SK-N-SH (cell line): ENCODE measurements at places on chromosomes 1 and 21.
A peak's percentile ranks its signal among the peaks of the same experiment; 100 is the strongest.

DNA sequence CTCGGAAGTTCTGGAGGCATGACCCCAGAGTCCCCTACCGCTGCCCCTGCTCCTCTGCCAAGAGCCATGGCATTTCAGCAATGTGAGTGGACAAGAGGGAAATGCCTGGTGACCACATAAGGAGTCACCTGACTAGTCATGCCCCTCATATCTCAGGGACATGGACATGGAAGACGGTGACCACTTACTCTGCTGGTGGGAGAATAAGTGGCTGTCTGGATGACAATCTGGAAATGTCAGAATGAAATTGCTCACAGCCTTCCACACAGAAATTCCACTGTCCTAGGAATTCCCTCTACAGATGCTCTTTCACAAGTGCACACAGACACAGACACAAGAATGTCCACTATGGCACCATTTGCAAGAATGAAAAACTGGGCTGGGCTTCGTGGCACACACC lies 24.3 kb upstream of the PLEKHG5 start:
- H3K4me3 ChIP-seq, result no peak overlapping the region
- no peaks in the 10 kb centered on the region for H3K27me3 ChIP-seq
- H3K4me1 ChIP-seq, result no peaks in the 10 kb centered on the region; the same call in 1 of the 2 replicates
- H3K36me3 ChIP-seq, result no peaks in the 10 kb centered on the region
- H3K27ac ChIP-seq, result peak overlapping the region; percentile 31; the same call in 1 of the 2 replicates

GRCh38 chr1:16260814-16261213 lies 23.8 kb upstream of the CPLANE2 start:
- peaks cover 6% of the 10 kb centered on the region; the same call in 1 of the 2 replicates for H3K36me3 ChIP-seq
- H3K27me3 ChIP-seq, result no peaks in the 10 kb centered on the region
- no peak for DNase-seq
- no peak overlapping the region for H3K4me3 ChIP-seq

- no peaks in the 10 kb centered on the region for H3K27me3 ChIP-seq
- peak overlapping the region; percentile 49; the same call in 1 of the 2 replicates for H3K27ac ChIP-seq
- no peak for DNase-seq
- no peaks in the 10 kb centered on the region for H3K36me3 ChIP-seq
- peaks cover 18% of the 10 kb centered on the region; the same call in 1 of the 2 replicates for H3K4me1 ChIP-seq
- no peak overlapping the region for H3K4me3 ChIP-seq
Measured at GRCh38 chr1:116495535-116495934, 75.3 kb downstream of the CD58 start.

DNA sequence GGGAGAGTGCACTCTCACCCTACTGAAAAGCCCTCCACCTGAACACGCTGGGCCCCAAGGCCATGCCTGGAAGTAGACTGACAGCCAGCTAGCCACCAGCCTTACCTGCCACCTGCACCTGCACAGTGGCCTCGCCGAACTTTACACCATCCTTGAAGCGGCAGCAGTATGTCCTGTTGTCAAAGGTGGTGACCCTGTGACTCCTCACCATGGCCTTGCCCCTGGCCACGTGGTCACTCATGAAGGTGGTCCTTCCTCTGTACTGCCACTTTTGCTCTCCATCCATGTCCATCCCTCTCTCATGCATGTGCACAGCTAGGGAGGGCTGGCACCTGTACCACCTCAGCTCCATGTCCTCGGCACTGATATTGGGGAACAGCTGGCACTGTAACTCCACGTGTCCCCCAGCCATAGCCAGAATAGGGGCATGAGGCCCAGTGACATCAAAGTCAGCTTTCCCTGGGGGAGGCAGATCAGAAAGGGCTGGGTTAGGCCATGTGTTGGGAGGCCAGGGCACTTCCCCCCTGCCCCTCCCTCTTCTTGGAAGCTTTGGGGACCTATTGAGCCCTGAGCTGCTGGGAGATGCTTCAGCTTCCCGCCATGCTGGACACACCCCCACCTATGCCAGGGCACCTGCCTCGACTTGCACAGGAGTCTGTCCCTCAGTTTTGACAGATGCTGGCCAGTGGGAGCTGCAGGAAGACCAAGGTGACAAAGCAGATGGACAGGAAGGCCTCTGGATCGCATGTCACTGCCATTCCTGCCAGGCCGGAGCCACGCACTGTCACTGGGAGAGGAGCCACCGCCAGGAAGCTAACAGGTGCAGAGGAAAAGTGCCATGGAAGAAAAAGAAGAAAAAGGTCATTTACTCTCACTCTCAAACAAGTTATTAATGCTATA lies 24.6 kb downstream of the RNF187 start:
- no peaks in the 10 kb centered on the region for H3K4me1 ChIP-seq
- H3K27me3 ChIP-seq, result peaks cover 34% of the 10 kb centered on the region
- no peak for DNase-seq
- no peak overlapping the region for H3K27ac ChIP-seq
- H3K4me3 ChIP-seq, result no peak overlapping the region
- no peaks in the 10 kb centered on the region for H3K36me3 ChIP-seq

DNA sequence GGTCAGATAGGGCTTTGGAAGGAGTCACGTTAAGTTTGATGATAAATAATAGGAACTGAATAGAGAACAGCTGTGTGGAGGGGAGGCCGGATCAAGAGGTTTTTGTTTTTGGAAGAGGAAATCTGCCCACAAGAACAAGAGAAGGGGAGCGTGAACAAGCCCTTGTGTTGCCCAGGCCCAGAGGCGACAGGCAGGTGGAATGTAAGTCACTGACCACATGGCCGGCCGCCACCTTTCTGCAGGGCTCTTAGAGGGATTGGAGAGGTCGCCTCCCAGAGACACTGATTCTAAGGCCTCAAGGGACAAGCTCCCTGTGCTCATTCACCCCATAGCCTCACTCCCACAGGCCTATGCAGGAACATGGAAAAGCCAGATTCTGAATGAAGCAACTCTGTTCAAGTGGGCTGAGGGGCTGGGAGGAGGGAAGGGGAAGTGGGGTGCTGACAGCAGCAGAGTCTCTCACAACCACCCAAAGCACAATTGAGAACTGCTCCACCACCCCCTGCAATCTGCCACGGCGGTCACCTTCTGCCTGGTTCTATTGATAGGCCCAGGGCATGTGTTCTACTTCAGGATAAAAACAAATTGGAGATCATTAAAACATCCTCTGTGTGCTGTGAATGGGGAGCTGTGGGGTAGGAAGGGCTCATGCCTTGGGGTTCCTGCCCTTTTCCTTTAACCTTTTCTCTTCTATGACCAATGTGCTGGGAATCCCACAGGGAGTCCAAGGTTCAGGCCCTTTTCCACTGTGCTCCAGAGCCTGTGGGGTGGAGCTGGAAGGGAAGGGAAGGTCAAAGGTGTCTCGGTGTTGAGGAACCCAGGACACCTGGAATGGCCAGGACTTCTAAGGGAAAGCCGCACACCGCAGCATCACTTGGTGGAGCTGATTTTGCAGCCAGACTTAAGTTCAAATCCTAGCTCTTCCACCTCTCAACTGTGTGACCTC lies 63.3 kb upstream of the PARP1 start:
- H3K36me3 ChIP-seq, result no peaks in the 10 kb centered on the region
- no peak for DNase-seq
- H3K27me3 ChIP-seq, result peaks cover 8% of the 10 kb centered on the region; the same call in 1 of the 2 replicates
- H3K4me3 ChIP-seq, result no peak overlapping the region
- H3K4me1 ChIP-seq, result peaks cover 6% of the 10 kb centered on the region; the same call in 1 of the 2 replicates
- no peak overlapping the region for H3K27ac ChIP-seq

DNA sequence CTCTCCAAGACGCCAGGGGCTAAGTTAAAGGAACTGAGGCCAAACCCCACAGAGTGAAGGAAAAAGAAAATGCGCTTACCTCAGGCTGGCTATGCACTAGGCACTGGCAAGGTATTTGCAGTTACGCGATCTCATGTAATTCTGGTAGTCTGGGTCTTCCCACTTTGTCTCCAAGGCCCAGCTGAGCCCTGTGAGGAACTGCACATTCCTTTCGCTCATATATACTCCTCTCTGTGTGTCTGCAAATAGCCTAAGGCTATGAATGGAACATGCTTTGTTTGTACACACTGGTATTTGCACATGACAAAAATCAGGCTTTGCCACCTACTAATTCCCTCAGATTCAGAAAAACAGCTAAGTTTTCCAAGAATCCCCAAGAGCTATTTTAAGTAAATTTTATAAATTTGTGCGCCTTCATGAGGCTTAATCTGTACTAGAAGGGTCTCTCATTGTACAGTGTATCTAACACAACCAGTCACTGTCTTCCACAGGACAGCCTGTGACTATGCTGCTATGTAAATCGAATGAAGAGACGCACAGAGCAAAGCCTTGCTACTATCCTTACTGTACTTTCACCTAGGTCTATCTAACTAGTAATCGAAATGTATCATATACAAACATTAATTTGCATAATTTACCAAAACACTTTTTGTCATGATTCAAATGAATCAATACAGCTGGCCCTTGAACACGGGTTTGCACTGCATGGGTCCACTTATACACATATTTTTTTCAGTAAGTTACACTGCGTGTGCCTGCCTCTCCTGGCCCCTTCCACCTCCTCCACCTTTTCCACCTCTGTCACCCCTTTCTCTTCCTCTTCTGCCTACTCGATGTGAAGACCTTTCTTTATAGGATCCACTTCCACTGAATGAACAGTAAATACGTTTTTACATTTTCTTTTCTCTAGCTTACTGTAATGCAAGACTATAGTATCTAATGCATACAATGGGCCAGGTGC lies 87.0 kb downstream of the SIPA1L2 start:
- H3K4me1 ChIP-seq, result no peaks in the 10 kb centered on the region
- H3K27ac ChIP-seq, result no peak overlapping the region
- no peaks in the 10 kb centered on the region for H3K27me3 ChIP-seq
- no peak overlapping the region for H3K4me3 ChIP-seq
- no peak for DNase-seq

DNA sequence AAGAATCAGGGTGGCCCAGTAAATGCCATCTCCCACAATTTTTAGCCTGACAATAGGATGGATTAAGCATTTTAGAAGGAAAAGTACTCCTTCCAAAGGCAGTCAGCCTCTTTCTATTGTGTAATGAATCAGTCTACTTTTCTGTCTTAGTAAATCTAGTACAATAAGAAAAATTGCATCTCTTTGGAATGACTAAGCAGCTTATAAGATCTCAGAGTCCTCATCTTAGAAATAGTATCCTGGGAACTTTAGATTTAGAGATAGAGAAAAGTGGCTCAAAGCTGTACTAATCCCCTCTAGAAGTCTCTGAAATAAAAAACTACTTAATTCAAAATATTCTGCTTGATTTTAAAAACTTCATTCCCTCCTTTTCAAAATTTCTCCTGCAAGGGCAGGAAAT lies 81.4 kb downstream of the SLC44A5 start:
- H3K27ac ChIP-seq, result peak overlapping the region; percentile 58; the same call in 1 of the 2 replicates
- DNase-seq, result no peak
- H3K4me1 ChIP-seq, result peaks cover 42% of the 10 kb centered on the region
- H3K27me3 ChIP-seq, result no peaks in the 10 kb centered on the region
- no peaks in the 10 kb centered on the region for H3K36me3 ChIP-seq

- H3K4me1 ChIP-seq, result no peaks in the 10 kb centered on the region
- no peaks in the 10 kb centered on the region for H3K36me3 ChIP-seq
- H3K27ac ChIP-seq, result no peak overlapping the region
- no peak for DNase-seq
- H3K27me3 ChIP-seq, result no peaks in the 10 kb centered on the region; the same call in 1 of the 2 replicates
Measured at GRCh38 chr1:192059407-192059806, 98.9 kb upstream of the RGS18 start.

GRCh38 chr1:205230982-205231381 lies 3.2 kb downstream of the TMCC2 start:
- no peaks in the 10 kb centered on the region for H3K36me3 ChIP-seq
- no peak for DNase-seq
- H3K4me3 ChIP-seq, result no peak overlapping the region

- H3K27ac ChIP-seq, result no peak overlapping the region
- no peaks in the 10 kb centered on the region for H3K27me3 ChIP-seq
- no peak overlapping the region; the same call in 1 of the 2 replicates for H3K4me3 ChIP-seq
- no peaks in the 10 kb centered on the region for H3K4me1 ChIP-seq
Measured at GRCh38 chr1:161019751-161020495, 1.0 kb downstream of the F11R start.

GRCh38 chr1:201982082-201982622 lies 296 bp upstream of the RNPEP start:
- peak overlapping the region; percentile 66; the same call in 1 of the 2 replicates for H3K27ac ChIP-seq
- H3K27me3 ChIP-seq, result no peaks in the 10 kb centered on the region
- H3K4me3 ChIP-seq, result peak overlapping the region; percentile 67

- H3K4me1 ChIP-seq, result no peaks in the 10 kb centered on the region
- peaks cover 61% of the 10 kb centered on the region for H3K27me3 ChIP-seq
- H3K27ac ChIP-seq, result no peak overlapping the region
- no peak for DNase-seq
Measured at GRCh38 chr1:205572421-205572820, 59.4 kb downstream of the ELK4 start.
